Esophagus squamous epithelium (tissue), 5 donors: ENCODE measurements at places on chromosomes 1 and 21.
A peak's percentile ranks its signal among the peaks of the same experiment; 100 is the strongest.

GRCh38 chr1:52913014-52913413 lies 8.5 kb downstream of the ECHDC2 start:
- H3K27ac ChIP-seq, result no peak overlapping the region
- peaks cover 2% of the 10 kb centered on the region for H3K4me1 ChIP-seq
- no peaks in the 10 kb centered on the region for H3K27me3 ChIP-seq
- no peak overlapping the region for H3K4me3 ChIP-seq
- no peak for DNase-seq

DNA sequence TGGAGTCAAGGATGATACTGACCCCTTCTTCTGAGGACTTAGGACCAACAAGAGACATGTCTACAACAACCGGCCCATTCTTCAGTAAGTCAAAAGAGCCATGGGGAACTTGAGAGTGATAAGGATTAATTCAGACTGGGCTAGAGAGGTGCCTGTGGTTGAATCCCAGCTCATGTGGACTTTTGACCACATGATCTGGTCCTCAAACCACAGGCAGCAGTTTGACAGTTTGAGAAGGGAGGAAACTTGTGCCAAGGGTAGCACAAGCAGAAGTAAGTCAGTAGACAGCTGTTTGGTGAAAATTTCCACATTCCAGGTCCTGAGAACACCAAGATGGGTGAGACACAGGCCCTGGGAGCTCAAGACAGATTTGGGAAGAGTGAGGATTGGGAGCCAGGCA lies 19.8 kb downstream of the SH3BP5L start:
- no peaks in the 10 kb centered on the region for H3K36me3 ChIP-seq
- no peak for DNase-seq
- no peak overlapping the region for H3K4me3 ChIP-seq
- no peak overlapping the region for H3K27ac ChIP-seq

- peaks cover 12% of the 10 kb centered on the region for H3K4me1 ChIP-seq
- no peak for DNase-seq
- no peaks in the 10 kb centered on the region for H3K36me3 ChIP-seq
- peak overlapping the region; percentile 89 for H3K4me3 ChIP-seq
- peak overlapping the region; percentile 100 for H3K27ac ChIP-seq
- H3K27me3 ChIP-seq, result no peaks in the 10 kb centered on the region
These were observed 1.3 kb downstream of the DYRK1A start for GRCh38 chr21:37367703-37368540.

DNA sequence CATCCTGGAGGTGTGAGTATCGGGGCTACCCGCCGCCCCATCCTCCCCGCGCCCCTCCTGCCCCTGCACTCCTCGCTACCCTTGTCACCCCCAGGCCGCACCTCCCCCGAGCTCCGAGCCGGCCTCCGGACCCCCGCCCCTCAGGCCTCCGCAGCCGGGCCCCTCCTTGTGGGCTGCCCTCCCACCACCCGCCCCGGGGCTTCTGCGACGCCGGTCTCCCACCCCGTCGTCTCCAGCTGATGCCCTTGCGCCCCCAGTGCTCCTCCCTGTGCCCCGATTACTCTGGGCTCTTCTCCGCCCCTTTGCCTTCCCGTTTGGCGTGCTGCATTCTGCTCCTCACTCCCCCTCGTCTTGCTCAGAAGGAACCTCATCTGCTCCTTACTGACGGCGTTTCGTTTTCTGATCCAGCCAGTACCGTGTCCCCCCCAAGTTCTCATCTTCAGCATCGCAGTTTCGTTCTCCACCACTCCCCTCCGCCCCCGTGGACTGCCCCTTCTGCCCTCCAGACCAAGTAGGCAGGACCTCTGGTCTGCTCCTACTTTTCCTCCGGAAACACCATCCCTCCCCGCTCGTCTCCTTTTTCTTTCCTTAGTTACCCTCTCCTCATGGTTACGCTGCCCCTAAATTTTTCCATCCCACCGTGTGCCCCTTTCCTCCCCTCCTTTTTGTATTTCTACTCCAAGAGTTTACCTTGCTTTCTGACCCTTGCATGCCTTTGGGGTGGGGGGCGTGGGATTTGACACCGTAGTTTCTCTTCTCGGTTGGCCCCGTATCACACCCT lies 841 bp downstream of the SNX27 start:
- peaks cover 66% of the 10 kb centered on the region for H3K4me1 ChIP-seq
- DNase-seq, result no peak
- peak overlapping the region; percentile 91 for H3K4me3 ChIP-seq
- H3K27me3 ChIP-seq, result no peaks in the 10 kb centered on the region
- no peaks in the 10 kb centered on the region for H3K36me3 ChIP-seq

DNA sequence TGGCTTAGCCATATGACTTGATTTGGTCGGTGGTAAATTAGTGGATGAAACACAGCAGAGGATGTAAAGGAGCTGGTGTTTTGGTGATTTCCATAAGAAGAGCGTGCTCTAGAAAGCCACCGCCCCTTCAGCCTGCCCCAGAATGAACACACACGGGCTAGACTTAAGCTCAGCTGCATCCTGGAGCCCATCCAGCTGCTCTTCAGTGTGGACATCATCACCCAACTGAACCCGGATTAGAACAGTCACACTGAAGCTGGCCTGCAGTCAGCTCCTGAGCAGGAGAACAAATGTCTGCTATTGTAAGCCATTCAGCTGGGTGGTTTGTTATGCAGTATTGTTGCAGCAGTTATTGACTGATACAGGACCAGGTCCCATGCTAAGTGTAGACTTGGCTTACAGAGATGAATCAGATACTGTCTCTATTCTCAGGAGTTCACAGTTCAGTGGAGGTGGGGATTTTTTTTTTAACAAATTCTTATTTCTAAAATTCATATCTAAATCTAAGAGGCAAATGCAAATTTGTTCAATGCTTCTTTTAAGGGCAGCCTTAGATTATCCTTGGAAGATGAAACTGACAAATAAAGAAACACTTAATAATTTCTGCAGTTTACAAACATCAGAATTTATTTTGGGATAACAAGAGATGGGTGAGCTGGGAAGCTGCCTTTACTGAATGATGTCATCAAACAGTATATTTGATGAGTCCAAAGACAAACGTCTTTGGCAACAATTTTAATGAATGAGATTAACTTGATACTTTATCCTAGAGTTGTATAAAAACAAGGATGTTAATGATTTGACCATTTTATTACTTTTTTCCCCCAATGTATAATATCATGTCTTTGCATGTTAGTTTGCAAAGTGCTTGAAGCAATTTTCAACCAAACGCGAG lies 251.2 kb downstream of the TRABD2B start:
- no peaks in the 10 kb centered on the region for H3K27me3 ChIP-seq
- H3K4me1 ChIP-seq, result peaks cover 8% of the 10 kb centered on the region
- H3K36me3 ChIP-seq, result no peaks in the 10 kb centered on the region
- H3K4me3 ChIP-seq, result no peak overlapping the region
- H3K27ac ChIP-seq, result no peak overlapping the region
- DNase-seq, result no peak

DNA sequence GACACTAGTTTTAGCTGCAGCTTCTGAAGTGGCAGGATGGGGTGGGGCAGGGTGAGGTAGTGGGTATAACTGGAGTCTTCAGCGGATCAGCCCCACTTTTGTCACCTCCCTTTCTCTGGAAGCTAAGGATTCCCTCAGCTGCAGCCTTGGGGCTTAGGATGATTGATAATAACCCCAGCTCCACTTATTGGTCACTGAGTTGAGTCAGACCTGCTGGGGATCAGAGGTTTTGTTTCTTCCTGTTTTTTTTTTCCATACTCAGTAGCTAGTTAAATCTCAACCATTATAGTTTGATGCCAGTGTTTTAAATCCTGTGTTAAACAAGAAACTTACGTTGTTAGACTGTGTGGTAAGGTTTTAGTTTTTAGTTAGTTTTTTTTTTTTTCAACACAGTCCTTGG lies 57.2 kb downstream of the LAMC1 start:
- peaks cover 23% of the 10 kb centered on the region for H3K4me1 ChIP-seq
- H3K4me3 ChIP-seq, result no peak overlapping the region
- H3K27me3 ChIP-seq, result no peaks in the 10 kb centered on the region
- no peak for DNase-seq
- H3K27ac ChIP-seq, result no peak overlapping the region
- H3K36me3 ChIP-seq, result no peaks in the 10 kb centered on the region

DNA sequence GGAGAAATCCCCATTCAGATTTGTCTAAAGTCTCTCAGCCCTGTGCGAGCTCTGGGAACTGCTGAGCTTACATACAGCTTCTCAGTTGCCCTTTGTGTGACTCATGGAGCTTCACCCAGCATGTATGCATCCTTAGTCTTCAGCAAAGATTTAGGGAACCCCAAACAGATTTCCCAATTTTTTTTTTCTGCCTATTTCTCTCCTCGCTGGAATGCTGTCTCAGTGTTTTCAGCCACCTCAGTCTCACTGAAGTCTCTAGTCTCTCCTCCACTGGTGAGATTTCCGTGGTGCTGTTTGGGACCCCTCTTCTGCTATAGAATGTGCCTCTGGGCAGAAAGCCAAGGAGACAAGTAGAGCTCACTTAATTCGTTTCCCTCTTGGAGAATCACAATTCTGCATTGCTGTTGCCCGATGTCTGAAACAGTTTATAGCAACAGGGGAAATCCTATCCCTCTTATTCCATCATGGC lies 28.1 kb upstream of the TXLNA start:
- H3K27me3 ChIP-seq, result no peaks in the 10 kb centered on the region
- H3K4me1 ChIP-seq, result peaks cover 6% of the 10 kb centered on the region
- H3K4me3 ChIP-seq, result no peak overlapping the region
- H3K27ac ChIP-seq, result no peak overlapping the region

- H3K27ac ChIP-seq, result no peak overlapping the region
- H3K4me1 ChIP-seq, result no peaks in the 10 kb centered on the region
- DNase-seq, result no peak
- no peaks in the 10 kb centered on the region for H3K36me3 ChIP-seq
These were observed 328.5 kb upstream of the RUNX1 start for GRCh38 chr21:35377505-35378090.

DNA sequence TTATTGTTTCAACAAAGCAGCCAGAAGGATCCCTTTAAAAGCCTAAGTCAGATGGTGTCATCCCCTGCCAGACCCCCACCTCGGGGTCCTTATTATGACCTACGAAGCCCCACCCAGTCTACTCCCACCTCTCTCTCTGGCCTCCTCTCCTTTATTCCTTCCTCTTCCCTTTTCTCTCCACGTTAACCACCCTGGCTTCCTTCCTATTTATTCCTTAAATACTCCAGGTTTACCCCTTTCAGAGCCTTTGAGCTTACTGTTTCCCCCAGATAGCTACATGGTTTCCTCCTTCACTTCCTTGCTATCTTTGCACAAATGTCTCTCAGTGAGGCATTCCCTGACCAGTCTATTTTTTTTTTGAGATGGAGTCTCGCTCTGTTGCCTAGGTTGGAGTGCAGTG lies 12.0 kb upstream of the SLC9A1 start:
- no peak overlapping the region for H3K4me3 ChIP-seq
- no peak for DNase-seq
- no peak overlapping the region for H3K27ac ChIP-seq
- no peaks in the 10 kb centered on the region for H3K4me1 ChIP-seq
- H3K27me3 ChIP-seq, result no peaks in the 10 kb centered on the region
- H3K36me3 ChIP-seq, result no peaks in the 10 kb centered on the region

GRCh38 chr1:55531644-55532043 lies 316.5 kb upstream of the USP24 start:
- H3K4me3 ChIP-seq, result no peak overlapping the region
- H3K27me3 ChIP-seq, result no peaks in the 10 kb centered on the region
- no peaks in the 10 kb centered on the region for H3K36me3 ChIP-seq
- no peak overlapping the region for H3K27ac ChIP-seq
- peaks cover 3% of the 10 kb centered on the region for H3K4me1 ChIP-seq

DNA sequence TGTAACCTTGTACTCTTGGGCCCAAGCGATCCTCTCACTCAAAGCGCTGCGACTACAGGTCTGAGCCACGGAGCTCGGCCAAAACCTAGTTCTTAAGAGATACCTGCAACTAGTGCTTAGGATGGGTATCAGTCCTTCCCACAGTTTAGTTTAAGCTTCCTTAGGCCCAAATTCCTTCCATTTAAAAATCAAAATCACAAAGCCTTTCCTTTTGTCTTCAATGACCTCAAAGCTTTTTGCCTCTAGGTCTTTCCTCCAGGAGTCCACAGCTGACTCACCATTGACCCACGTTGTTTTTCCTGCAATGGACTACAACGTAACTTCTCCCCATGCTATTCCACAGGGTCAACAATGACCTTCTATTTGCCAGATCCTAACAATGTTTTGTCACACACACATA lies 64.0 kb downstream of the APP start:
- peaks cover 49% of the 10 kb centered on the region for H3K36me3 ChIP-seq
- H3K27ac ChIP-seq, result no peak overlapping the region
- peaks cover 5% of the 10 kb centered on the region for H3K4me1 ChIP-seq
- no peak for DNase-seq
- no peak overlapping the region for H3K4me3 ChIP-seq
- no peaks in the 10 kb centered on the region for H3K27me3 ChIP-seq

GRCh38 chr21:32545948-32546441 lies 39.3 kb downstream of the TCP10L start:
- no peak overlapping the region for H3K4me3 ChIP-seq
- no peaks in the 10 kb centered on the region for H3K27me3 ChIP-seq
- H3K36me3 ChIP-seq, result no peaks in the 10 kb centered on the region
- H3K4me1 ChIP-seq, result no peaks in the 10 kb centered on the region
- no peak for DNase-seq

GRCh38 chr1:3675436-3675835 lies 23.1 kb downstream of the TP73 start:
- no peaks in the 10 kb centered on the region for H3K27me3 ChIP-seq
- no peaks in the 10 kb centered on the region for H3K36me3 ChIP-seq
- DNase-seq, result no peak
- H3K27ac ChIP-seq, result no peak overlapping the region

DNA sequence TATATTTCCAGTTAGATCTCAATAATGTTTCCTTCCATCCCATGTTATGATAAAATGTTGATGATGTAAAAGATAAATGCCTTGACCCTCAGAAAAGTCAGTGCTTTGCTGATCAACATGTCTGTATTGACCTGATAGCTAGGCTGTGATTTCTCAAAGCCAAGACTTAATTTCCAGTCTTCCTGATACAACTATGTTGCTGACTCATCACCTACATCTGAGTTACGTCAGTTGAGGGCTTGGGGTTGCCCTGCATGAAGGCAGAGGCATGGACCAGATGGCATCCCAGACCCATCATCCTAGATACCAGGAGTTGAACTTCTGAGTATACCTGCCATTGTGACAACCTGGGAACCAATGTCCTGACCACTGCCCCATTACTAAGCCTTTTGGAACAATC lies 4.8 kb downstream of the LCE1D start:
- no peak overlapping the region for H3K4me3 ChIP-seq
- no peaks in the 10 kb centered on the region for H3K27me3 ChIP-seq
- H3K27ac ChIP-seq, result no peak overlapping the region
- H3K36me3 ChIP-seq, result no peaks in the 10 kb centered on the region
- H3K4me1 ChIP-seq, result peaks cover 4% of the 10 kb centered on the region
